ENCODE measurements at places on chromosomes 1 and 21.

GRCh38 chr1:228430243-228430642 is 13.6 kb upstream of the TRIM17 start:
- DNase-seq: no peak

DNA sequence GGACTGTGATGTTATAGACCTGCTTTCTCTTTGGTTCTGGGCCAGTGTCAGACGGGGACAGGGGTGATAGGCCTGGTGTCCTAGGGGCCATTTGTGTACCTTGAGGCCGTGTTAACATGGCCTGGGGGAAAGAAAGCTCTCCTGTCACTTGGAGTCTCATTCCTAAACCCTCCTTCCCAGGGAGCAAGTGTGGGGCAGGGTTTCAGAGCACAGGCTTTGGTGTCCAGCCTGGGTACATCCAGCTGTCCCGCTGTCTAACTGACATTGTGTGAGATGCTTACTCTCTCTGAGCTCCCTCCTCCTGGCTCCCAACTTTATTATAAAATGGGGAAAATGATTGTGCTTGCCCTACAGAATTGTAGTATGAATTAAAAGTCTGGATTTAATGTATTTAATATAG is 32.6 kb upstream of the EPHA8 start:
- no peak for DNase-seq

GRCh38 chr1:47487332-47487731 is 49.5 kb downstream of the FOXD2 start:
- DNase-seq: no peak

DNA sequence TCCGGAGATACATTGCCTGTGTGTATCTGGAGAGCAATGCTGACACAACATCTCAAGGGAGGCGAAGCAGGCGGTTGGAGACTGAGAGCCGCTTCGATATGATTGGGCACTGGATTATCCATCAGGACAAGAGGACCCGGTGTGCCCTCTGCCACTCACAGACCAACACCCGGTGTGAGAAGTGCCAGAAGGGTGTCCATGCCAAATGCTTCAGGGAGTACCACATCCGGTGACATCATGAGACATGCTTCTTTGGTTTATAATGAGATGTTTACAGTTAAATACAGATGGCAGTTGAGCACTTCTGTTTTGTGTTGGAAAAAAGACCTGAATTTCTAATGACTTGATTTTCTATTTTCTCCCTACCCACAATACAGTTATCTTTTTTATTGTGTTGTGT is 12.1 kb downstream of the PGBD2 start:
- peak; percentile 36 for DNase-seq

GRCh38 chr1:175548774-175549173 is 194.6 kb downstream of the TNR start:
- no peak for DNase-seq

GRCh38 chr1:230085178-230085515 is 18.1 kb downstream of the GALNT2 start:
- no peak for DNase-seq

GRCh38 chr1:225299624-225300023 is 128.2 kb downstream of the LBR start:
- no peak for DNase-seq

GRCh38 chr21:28832013-28832714 is 160.5 kb downstream of the LTN1 start:
- DNase-seq: peak; percentile 59

GRCh38 chr1:174935961-174936727 is 63.6 kb upstream of the CACYBP start:
- no peak for DNase-seq

- DNase-seq: peak; percentile 99
Measured at GRCh38 chr21:45386728-45387371, 18.1 kb upstream of the COL18A1 start.

GRCh38 chr1:31215065-31215570 is 24.6 kb downstream of the NKAIN1 start:
- peak; percentile 3 for DNase-seq

- DNase-seq: peak; percentile 98
Measured at GRCh38 chr1:211735208-211736170, 60.1 kb upstream of the NEK2 start.

DNA sequence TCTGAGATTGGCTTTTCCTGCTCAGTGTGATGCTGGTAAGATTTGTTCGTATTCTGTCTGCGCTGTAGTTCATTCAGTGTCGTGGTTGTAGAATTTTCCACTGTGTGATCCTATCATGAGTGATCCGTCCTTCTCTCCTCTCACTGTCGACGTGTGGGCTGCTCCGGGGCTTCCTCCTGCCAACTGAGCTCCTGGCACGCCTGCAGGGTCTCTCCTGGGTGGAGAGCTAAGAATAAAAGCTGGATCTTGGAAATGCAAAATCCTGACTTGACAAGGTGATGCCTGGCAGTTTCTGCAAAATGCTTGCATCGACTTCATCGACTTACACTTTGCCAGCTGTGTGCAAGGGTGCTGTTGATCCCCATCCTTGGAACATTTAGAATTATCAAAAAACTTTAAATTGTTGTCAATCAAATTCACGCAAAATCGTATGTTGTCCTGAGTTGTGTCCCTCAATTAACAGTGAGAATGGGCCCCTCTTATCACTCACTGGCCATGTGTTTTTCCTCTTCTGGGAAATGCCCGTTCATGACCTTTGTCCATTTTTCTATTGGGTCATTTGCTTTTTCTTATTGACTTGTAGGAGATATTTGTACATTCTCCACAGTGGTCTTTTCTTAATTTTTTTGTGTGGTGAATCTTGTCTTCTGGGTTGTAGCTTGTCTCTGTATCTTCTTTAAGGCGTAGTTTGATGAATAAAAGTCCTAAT is 125.5 kb downstream of the CRYAA start:
- no peak for DNase-seq

GRCh38 chr21:36255663-36256062 is 64.3 kb upstream of the MORC3 start:
- DNase-seq: no peak

GRCh38 chr1:187921426-187921825 is 1092.7 kb downstream of the PLA2G4A start:
- DNase-seq: no peak

- no peak for DNase-seq
Measured at GRCh38 chr1:39333296-39333695, 128.8 kb downstream of the MACF1 start.

DNA sequence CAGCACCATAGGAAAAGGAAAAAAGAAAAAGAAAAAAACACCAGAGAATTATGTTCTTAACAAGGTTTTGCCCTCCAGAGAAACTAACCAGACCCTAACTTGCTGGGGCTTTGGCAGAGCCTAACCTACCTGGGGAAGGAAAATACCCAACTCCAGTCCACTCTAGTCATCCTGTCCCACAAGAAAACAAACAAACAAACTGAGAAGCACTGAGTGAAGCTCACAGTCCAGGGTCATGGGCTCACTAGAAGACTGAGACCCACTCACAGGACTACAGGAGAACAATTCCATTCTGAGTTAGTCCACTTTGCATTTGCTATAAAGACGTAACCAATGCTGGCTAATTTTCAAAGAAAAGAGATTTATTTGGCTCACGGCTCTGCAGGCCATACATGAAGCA is 543.4 kb downstream of the SMYD3 start:
- DNase-seq: no peak

DNA sequence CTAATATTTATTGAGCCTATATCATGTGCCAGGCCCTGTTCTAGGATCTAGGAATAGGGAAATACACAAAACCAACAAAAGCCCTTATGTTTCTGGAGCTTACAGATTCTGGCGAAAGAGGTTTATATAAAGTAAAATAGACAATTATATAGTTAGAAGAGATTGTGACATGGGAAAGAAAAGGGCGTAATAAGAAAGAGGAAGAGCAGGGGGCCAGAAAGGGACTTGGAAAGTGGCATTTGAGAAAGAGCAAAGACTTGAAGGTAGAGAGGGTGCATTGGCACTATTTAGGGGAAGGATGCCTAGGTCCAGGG is 322.5 kb upstream of the FAM78B start:
- no peak for DNase-seq

DNA sequence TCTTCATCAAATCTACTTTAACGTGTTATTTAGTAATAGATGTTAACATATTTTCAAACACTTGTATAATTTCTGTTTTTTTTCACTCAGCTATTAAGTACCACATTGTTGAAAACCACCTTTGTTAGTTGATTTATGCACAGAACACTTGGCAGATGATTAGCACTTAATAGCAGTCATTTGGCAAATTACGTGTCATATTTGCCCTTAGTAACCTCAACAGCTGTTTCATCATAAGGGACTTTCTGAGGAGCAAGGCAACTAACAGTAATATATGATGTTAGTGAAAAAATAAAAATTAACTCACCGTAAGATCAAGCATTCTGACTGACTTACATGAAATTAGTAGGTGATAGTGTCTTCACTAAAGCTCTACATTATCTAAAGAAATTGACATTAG is 186.4 kb downstream of the HMCN1 start:
- no peak for DNase-seq

GRCh38 chr1:167426716-167427115 is 91.6 kb downstream of the CD247 start:
- DNase-seq: no peak

- peak; percentile 99 for DNase-seq
Measured at GRCh38 chr1:15799004-15799867, 8.2 kb downstream of the UQCRHL start.

DNA sequence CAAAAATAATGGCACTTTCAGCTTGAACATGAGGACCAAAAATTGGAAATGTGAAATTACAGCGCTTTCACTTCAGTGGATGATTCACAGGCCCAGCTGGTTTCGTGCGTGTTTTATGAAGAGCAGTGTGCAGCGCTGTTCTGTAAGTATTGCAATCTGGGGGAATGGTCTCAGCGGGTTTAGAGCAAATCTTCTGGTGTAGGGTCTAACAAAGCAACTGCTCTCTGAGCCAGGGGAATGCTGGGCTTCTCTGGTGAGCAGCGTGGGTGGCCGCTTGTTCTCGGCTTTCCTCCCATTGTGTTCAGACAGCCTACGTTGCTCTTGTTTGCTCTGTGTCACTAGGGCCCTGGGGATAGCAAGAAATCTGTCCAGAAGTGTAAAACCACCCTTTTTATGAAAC is 42.4 kb upstream of the GADD45A start:
- peak; percentile 32 for DNase-seq

GRCh38 chr1:29642519-29642918 is 406.2 kb downstream of the PTPRU start:
- no peak for DNase-seq

- peak; percentile 84 for DNase-seq
Measured at GRCh38 chr1:214857716-214858115, 224.8 kb upstream of the KCNK2 start.

- DNase-seq: no peak
Measured at GRCh38 chr1:92374223-92374622, 75.4 kb downstream of the RPAP2 start.

- peak; percentile 96 for DNase-seq
Measured at GRCh38 chr21:45865106-45865835, 116.3 kb upstream of the COL6A1 start.

DNA sequence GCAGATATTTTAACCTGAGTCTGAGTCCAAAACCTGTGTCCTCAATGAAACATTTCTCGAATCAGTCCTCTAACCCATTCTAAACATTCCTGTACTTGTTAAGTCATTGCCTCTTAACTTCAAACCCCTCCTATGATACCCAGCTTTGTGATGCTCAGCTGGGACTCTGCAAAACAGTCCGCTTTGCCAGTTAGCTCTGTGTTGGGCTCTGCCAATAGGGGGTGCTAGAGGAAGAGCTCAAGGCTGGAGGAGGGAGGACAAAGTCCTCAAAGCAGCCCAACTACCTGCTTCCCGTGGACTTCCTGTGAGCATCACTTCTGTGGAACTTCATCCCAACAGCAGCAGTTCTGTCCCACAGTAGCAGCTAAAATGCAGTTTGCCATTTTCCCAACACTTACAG is 38.1 kb upstream of the SYT14 start:
- peak; percentile 7 for DNase-seq

DNA sequence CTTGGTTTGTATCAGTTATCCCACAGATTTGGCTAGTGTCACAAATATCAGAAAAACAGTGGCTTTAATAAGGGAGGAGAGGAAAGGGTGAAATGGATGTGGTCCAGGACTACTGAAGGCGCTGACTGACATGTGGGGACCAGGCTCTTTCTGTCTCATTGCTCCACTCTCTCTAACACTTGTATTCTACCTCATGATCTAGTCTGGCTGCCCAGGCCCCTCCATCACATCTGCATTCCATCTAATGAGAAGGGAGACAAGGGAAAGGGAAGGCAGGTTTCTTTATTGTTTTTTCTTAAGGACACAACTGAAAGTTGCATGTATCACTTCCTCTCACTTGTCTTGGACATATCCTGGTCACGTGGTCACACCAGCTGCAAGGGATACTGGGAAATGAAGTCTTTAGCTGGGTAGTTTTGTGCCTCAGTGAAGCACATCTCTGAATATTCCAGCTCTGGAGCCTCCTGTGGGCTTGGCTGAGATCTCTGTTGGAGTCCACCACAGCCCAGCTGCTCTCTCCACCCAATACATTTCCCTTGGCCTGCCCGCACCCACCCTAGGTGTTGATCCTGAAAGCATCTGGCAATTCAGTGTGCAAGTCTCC is 42.0 kb upstream of the PADI2 start:
- DNase-seq: peak; percentile 38

GRCh38 chr1:29575826-29576225 is 339.5 kb downstream of the PTPRU start:
- no peak for DNase-seq

DNA sequence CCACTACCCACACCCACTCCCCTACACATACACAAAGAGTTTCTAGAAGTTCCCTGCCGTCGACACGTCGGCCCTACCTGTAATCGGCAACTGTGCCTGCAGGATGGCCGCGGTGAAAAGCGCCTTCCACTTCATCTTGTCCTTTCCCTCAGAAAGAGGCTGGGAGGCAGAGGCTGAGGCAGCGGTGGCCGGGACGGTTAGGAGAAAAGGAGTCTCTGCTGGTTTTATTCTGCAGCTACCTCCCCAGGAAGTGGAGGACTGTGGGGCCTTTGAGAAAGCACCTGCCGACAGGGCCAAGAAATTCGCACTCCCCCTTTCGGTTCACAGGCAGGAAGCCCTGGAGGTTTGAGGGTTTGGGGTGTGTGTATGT is at the start of gene CD247:
Gene CD247 (minus strand): TSS at position 199 of the 370 bp plus-strand sequence. CDS start 64 bp downstream, at position 135.
- no peak for DNase-seq

All from EH (cell line).